Endothelial cell of umbilical vein (primary cell): ENCODE measurements at places on chromosomes 4 and X. TPM values are rescaled to one million over a fixed set of nuclear protein-coding genes. Genes with fewer than 3 reads are reported as not detected.

The ASIC5 gene
- polyA plus RNA-seq = not detected in 2 replicates

The HAND2 gene
- not detected in 2 replicates for polyA plus RNA-seq

The DMP1 gene
- polyA plus RNA-seq = not detected in 2 replicates

The FAT1 gene
- 9.8 and 10.4 TPM in 2 replicates for polyA plus RNA-seq

The ARHGEF38 gene
- not detected in 2 replicates for polyA plus RNA-seq

The RAB39B gene
- polyA plus RNA-seq = not detected in 2 replicates

The FIP1L1 gene
- polyA plus RNA-seq = 13.8 and 18.9 TPM in 2 replicates

The ELOVL6 gene
- 6.4 and 6.8 TPM in 2 replicates for polyA plus RNA-seq

The GBA3 gene
- not detected in 2 replicates for polyA plus RNA-seq

The TMEM156 gene
- polyA plus RNA-seq = 0.33 and 0.39 TPM in 2 replicates

The ESX1 gene
- polyA plus RNA-seq = 0.05 TPM in 1 of 2 replicates, not detected in the other
